ENCODE measurements at places on chromosomes 3 and 15.

DNA sequence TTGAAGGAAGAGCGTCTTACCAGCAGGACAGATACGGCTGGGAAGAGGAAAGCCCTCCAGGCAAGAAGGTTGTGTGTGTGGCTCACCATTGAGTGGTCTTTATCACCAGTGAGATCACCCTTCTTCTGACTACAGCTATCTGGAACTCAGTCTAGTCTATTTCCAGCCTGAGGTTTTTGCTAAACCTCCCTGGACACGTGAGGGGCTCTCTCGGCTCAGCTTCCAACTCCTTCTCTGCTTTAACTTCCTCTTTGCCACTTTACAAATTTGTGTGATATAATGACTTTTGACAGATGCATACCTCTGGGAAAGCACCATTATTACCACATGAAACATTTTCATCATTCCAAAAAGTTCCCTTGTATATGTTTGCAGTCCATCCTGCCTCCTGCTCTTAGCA lies 15.3 kb upstream of the ROPN1 start:
- no peak for DNase-seq

DNA sequence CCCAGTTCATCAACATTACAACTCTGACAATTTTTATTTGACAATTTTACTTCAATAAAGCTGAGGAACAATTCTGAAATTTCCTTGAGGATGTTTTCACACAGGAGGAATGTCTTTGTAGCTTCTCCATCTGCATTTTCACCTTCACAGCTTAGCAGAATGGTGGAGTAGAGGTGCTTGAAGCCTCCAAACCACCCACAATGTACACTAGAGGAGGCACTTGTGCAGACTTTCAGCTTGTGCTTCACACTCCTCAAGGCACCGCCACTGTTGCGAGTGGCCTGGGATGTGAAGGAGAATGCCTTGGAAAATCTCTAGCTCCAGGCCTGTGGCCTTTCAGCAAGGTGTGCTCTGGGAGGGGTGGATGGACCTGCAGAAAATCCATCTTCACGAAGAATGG lies 181.9 kb downstream of the EPHB1 start:
- DNase-seq: no peak

DNA sequence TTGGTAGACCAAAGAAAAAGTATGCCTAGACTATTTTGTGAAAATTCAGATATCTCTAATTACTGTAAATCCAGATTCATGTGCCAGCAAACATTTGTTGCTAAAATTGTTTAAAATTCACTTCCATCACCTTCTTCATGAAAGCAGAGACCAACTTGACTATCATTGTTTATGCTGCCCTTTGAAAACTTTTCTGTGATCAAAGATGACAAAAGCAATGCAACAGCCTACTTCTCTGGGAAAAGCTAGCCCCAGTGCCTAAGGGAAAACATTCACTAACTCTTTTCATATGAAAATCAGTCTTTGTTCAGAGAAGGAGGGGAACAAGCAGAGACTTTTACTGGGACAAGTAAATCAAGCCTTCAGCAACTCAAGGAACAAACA lies 178.0 kb upstream of the P2RY1 start:
- DNase-seq: no peak

DNA sequence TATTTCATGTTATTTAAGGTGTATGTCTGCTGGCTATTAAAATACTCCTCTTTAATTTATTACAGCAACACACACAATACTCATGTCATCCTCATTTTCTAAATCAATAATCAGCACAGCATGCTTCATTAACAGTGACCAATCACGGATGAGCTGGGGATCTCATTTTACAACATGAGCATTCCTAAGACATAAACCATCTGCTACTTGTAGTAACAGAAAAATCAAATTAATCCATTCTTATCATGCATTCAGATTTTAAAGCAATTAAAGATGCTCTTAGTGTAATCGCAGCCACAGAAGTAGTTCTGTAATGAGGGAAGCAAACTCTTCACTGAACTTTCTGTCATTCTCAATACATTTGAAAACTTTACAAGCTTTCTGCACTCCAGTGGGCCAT lies 191.1 kb downstream of the TBC1D5 start:
- no peak for DNase-seq

DNA sequence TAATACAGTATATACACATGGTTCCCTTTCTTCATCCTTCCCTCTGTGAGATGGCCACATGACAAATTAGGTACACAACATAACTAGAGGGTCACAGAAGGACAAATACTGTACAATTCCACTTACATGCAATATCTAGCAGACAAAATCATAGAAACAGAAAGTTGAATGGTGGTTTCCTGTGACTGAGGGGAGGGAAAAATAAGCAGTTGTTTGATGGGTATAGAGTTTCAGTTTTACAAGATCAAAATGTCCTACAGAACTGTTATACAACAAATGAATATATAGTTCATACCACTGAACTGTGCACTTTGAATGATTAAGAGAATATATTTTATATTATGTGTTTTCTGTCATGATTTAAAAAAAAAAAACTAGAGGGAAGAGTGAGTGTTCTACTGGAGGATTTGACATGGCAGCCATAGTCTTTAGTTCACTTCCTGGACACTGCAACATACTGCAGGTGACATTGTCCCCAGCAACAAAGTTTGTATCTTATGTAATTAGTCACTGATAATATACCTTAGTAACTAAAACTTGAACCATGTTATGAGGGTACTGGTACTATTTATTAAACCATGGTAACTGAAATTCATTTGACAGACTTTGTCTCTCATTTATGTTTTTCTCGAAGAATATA lies 37.2 kb downstream of the CCDC54 start:
- no peak for DNase-seq

- DNase-seq: no peak
Observed at GRCh38 chr3:106913111-106913698, 464.0 kb upstream of the CCDC54 start.

DNA sequence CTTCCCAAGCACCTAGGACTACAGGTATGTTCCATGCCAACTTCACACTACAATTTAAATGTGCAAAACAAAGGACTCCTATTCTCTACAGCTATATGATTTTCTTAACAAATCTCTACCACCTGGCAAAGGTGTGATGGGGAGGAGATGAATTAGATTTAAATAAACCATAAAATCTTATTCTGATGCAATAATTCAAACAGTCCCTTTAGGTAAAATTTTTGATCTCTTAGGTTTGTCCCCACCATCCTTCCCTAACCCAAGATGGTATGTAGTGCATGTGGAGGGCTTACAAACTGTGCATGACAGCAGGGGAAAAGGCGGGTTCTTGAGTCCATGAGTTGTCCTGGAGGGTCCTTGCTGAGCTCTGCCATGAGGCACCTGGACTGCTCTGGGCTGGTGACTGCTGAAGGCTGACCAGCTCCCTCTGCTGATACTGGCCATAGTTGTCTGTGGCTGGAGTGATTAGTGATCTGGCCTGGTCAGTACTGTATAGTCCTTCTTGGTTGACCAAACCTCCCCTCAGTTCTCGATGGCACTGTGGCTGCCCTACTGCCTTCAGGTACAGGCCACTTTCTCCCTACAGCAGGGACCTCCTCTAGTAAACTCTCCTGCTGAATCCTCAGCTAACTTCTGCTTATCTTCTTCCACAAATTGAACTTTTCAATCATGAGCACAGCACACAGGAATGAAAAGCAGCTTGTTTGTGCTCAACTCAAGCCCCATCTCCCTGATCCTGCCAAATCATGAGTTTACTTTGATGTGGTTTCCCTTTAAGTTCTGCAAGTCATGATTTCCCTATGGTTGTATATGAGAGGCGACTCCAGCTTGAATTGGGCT lies 30.1 kb downstream of the CFAP161 start:
- no peak for DNase-seq

DNA sequence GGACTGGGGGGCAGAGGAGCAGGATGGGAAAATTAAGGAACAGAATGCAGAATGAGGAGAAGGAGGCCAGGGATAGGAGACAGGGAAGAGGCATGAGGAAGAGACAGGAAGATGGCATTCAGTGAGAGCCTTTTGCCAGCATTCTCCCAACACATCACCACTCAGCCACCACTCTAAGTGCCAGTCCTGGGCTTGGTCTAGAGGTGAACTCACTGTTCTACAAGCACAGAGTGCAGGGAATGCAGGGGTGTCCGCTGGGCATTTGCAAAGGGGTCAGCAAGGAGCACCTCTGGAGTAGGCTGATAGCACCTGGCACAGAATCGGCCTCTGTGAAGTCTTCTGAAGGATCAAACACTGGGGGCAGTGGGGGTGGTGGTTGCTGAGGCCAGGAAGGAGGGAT lies 14.6 kb upstream of the IGDCC3 start:
- DNase-seq: no peak

- DNase-seq: no peak
Observed at GRCh38 chr3:38332201-38332600, 14.4 kb upstream of the XYLB start.

DNA sequence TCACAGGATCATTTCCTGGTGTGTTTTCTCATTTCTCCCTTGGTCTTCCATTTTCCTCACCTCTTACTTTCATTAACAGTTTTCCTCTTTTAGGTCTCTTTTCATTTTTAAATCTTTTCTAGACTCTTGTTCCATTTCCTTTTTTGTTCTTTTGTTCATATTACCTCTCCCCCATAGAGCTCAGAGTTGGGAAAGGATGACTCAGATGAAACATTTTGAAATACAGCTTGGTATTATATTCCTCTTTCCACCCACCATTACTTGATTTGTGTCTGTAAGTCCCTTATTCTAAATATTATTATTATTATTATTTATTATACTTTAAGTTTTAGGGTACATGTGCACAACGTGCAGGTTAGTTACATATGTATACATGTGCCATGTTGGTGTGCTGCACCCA lies 153.1 kb downstream of the VGLL3 start:
- no peak for DNase-seq

- no peak for DNase-seq
Observed at GRCh38 chr3:64037084-64037483, 13.8 kb upstream of the PSMD6 start.

DNA sequence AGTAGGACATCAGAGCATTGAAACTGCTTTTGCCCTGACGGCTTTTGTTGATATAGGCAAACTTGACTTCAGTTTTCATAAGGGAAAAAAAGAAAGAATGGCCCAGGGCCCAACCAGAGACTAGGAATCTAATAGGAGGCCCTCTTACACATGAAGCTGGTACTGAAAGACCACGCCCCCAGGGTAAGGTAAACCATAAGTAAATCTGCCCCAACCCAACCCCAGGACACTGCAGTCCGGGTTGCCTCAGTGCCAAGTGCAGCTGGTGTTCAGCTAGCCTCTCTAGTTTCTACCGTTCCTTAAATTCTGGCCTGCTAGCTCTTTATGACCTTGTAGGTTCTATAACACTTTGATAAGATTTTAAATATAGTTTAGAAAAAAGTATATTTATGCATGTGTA lies 136.7 kb downstream of the AQP9 start:
- no peak for DNase-seq

DNA sequence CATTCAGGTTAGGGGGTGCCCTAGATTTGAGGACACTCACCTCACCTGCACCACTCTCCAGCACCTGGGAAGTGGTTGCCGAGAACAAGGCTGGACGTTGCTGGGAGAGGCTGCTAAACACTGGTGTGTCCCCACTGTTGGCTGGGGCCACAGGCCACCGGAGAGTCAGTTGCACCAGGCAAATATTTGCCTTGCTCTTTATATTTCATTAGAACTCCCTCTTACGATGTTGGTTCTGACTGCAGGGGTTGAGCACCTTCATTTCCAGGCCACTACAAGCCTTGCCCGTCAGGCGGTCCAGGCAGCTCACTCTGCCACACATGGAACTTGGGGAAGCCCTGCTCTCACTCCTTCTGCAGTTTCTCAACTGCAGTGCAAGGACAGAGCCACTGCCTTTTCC lies 30.7 kb downstream of the HCN4 start:
- no peak for DNase-seq

GRCh38 chr3:108055931-108056330 lies 34.9 kb downstream of the CD47 start:
- DNase-seq: no peak

DNA sequence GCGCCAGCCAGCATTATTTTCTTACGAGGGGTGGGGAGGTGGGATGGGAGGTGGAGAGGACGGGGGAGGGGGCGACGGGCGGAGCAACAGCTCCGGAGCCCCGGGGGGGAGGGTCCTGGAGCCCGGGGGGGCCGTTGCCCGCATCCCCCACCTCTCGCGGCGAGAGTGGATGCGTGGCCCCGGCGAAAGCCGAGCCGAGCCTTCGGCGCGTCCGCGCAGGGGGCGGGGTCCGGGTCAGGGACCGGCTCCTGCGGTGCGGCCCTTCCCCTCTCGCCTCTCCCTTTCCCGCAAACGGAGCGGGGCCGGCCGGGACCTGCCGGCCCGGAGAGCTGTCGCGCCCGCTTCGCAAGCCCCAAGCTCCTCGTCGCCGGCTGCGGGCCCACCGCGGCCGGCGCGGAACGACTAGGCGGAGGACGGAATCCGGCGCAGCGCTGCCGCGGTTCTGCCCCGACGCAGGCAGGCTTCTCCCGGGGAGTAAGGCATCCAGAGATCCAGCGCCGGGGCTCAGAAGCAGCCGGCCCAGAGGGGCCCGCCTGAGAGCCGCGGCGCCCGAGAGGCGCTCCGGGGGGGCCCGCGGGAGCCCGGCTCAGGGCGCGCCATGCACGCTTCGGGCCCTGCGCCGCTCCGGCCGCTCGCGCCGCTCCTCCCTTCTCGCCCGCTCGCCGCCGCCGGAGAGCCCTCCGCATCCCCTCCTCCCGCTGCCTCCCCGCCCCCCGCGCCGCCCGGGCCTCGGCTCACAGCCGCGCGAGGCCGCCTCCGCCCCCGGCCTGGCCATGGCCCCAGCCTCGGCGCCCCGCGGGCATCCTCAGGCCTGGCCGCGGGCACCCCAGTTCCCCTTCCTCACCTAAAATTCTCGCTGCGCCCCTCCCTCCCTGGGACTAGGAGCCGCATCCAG lies 459 bp upstream of the ADCY5 start:
- no peak for DNase-seq

DNA sequence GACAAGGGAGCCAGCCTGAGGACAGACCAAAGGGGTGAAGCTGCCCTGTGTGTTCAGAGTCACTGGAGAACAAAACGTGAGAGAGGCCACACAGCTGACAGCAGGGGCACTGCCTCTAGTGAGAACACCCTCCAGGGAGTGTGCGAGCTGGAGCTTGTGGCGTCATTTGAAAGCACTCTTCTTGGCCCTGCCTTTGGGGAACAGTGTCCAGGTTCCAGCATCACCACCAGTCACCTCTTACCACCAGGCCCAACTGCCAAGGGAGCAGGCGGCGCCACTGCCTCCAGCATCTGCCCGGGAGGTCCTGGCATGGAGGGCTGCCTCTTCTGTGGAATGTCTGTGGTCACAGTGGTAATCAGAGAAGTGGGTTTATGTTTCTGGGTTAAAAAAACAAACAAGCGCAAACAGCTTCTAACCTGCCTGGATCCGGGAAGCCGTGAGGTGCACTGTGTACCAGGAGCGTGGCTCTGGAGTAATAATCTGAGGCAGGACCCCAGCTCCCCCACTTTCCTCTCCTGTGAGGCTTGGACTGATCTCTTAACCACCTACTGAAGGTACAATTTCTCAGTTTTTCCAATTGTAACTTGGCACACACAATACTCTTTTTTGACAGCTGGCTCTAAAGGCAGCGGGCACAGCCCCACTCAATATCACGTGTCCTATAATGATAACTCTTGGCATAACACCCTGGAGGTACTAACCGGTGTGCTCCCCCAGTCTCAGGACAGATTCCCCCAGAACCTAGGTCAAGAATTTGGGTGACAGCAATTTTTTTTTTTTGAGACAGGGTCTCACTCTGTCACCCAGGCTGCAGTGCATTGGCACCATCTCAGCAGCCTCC lies 32.2 kb upstream of the CDCP1 start:
- DNase-seq: no peak

- DNase-seq: peak; percentile 60
Observed at GRCh38 chr3:128794067-128794768, 68.2 kb downstream of the RAB7A start.

GRCh38 chr3:111368056-111368455 lies 173.9 kb upstream of the CD96 start:
- no peak for DNase-seq

Measured in activated naive CD4-positive, alpha-beta T cell treated with anti-CD3 and anti-CD28 coated beads, Interleukin-2, amount 50 U/mL, for 72 hours (primary cell).